ENCODE measurements at places on chromosomes 1 and 21. TPM values are rescaled to one million over a fixed set of nuclear protein-coding genes. Genes with fewer than 3 reads are reported as not detected.

DNA sequence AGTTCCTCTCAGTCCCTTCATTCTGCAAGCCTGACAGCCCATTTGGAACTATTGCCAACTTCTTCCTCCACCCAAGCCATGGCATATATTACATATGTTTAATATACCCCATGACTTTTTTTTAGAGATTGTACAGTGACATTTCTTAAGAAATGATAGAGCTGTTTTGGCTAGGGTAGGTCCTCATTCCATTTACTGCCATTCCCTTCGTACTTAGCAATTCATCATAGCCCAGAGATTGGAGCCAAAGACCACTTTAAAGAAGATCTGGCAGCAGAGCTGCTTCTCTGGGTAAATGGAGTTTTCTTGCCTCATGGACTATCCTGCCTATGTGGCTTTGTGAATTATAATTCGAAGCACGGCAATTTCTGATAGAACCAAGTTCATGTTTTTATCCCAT lies 93.4 kb downstream of the ST3GAL3 start:
- no peak for DNase-seq

TNFRSF1B gene
- 4.1 TPM for total RNA-seq

- peak; percentile 71 for DNase-seq
These were observed 12.4 kb upstream of the SLC19A1 start for GRCh38 chr21:45554477-45555175.

DNA sequence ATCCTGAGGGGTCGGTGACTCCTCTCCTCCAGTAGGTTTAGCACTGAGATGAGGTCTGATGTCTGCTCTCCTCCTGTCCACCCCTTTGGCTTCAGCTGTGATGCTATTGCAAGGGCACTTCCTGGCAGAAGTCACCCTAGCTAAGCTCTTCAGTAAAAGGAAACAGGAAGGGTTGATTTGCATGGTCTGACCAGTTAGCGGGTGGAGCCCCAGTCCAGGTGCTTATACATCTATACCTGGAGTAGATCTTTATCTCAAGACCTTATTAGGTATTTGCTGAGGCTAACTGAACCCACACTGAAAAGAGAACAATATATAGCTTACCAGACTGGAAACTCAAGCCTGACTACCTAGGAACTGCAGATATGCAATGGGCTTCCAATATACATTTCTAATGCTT lies 28.9 kb upstream of the NFASC start:
- DNase-seq = no peak

GRCh38 chr21:38839328-38840286 lies 33.9 kb downstream of the ETS2 start:
- DNase-seq = no peak

RGS21 gene
- not detected for total RNA-seq

DNA sequence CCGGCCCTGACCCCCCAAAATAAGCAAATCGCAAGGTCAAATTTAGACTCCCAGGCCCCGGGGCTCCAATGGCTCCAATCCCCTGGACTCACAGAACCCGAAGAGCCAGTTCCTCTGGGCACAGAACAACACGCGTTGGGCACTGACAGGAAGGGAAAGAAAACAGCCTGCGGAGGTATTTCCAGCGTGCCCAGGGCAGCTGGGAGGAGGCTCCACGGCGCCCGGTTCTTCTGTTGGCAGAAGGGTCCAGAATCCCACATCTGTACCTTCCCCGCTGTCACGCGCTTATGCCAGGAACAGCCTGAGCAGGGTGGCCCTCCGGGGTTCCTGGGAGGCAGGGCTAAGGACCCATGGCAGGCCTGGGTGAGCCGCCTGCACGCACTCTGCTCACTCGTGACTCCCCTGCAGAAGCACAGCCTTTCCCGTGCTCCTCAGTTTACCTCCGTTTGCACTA lies 85.5 kb downstream of the RIPK4 start:
- DNase-seq = no peak

GRCh38 chr1:44108241-44108640 lies 10.4 kb upstream of the KLF17 start:
- DNase-seq = no peak

DNA sequence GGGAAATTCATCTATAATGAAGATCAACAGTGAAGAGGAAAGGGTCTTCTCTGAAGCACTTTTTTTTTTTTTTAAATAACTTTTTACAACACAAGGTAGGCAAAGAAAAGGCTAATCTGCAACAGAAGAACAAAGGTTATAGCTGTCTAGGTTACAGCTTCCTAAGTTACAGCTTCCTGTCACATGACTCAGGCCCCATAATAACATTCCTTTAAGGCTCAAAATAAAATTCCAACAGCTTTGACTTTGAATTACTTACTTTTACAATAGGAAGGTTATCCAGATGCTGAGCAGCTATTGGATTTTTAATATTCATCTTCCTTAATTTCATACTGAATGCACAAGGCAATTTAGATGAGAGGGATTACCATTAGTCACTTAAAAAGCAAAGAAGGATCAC lies 40.4 kb upstream of the TMEM61 start:
- DNase-seq = peak; percentile 51

DNA sequence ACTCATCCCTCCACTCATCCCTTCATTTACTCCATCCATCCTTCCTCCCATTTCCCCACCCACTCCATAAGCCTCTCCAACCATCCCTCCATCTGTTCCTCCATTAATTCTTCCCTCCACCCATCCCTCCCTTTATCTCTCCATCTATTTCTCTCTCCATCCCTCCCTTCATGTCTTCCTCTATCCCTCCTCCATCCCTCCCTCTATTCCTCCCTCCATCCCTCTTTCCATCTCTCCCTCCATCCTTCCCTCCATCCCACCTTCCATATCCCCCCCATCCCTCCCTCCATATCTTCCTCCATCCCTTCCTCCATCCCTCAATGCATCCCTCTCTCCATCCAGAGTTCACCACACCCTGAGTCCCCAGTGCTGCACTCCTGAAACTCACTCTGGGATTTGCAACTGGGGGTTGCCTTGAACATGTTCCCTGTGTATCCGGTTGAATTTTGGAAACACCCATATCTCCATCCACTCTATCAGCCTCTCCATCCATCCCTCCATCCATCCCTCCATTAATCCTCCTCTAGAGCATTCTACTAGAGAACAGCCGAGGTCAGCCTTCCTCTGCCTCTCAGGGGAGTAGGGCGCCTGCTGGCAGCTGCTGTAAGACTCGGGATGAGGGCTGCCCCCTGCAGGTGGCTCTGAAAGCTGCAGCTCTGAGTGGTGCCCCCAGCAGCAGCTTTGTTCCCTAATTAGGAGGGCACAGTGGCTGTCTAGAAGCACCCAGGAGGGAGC lies 39.4 kb downstream of the ABCG1 start:
- DNase-seq = peak; percentile 81

HENMT1 gene
- 7.0 TPM for total RNA-seq

DNA sequence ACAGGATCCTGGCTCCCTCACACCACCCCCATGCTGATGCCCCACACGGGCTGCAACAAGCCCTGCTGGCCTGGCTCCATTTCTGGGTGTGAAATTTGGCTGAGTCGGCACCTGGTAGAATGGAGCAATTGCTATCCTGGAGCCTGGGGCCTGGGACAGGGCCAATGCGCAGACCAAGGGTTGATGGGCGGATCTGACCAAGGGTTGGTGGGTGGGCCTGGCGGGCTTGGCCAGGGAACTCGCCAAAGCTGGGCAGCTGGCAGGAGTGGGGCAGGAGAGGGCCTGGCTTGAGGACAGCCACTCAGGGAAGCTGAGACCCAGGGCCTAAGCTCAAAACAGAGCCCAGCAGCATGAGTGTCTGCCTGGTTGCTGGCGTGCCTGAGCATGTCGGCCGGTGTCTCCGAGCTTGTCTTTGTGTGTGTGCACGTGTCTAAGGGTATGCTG lies 70.9 kb upstream of the POU3F1 start:
- no peak for DNase-seq

DNA sequence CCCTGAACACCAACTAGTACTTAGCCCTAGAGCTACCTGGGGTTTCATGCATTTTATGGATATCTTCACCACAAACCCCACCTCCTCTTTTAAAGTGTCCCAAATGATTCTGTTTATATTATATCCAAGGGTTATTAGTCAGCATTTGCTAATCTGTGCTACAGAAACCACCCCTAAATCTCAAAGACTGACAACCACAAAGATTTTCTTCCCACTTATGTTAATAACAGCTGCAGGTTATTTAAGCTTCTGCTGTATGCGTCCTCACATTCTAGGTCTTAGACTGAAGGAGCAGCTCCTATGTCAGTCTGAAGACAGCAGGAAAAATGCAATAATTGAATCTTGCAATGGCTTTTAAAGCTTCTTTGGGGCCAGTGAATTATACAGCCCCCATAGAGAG lies 11.2 kb upstream of the PHC2 start:
- DNase-seq = no peak

GRCh38 chr1:228147151-228147693 lies 2.5 kb upstream of the GJC2 start:
- DNase-seq = no peak

DNA sequence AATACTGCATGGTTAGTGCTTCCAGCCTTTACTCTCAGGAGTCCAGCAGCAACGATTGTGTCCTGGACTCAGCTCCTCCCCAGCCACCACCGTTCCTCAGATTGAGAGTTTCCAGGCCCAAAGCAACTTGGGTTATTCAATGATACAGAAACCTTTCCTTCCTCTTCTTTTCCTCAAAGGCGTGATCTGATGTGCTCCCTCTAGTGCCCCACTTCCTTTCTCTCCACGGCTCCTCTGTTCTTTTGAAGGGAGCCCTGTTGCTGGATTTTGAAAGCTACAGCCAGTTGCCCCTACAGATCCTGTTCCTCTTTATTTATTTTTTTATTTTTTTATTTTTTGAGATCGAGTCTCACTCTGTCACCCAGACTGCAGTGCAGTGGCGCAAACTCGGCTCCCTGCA lies 14.1 kb downstream of the CRP start:
- DNase-seq = peak; percentile 38

DNA sequence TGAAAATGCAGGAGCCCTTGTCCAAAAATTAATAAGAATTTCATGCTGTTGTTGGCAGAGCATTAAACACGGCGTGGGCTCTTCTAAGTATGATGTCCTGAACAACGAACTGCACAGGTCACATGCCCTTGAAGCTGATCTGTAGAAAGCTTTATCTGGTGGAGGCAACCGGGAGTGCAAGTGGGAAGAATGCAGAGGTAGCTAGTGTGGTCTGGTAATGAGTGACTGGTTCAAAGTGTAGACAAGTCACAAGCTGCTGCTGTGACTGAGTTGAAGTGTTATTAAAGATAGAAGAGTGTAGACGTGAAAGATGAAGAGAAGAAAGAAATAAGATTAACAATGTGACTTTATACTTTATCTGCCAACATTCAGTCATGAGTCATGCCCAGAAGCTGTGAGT lies 361.9 kb downstream of the TTLL7 start:
- no peak for DNase-seq

GRCh38 chr1:41620365-41621169 lies 136.1 kb upstream of the EDN2 start:
- DNase-seq = no peak

Data from GM23338 (cell line).